Stimulated activated CD4-positive, alpha-beta T cell treated with anti-CD3 and anti-CD28 coated beads, Interleukin-4, amount 100 ng/mL, for 48 hours (primary cell): ENCODE measurements at places on chromosomes 13 and 19.

DNA sequence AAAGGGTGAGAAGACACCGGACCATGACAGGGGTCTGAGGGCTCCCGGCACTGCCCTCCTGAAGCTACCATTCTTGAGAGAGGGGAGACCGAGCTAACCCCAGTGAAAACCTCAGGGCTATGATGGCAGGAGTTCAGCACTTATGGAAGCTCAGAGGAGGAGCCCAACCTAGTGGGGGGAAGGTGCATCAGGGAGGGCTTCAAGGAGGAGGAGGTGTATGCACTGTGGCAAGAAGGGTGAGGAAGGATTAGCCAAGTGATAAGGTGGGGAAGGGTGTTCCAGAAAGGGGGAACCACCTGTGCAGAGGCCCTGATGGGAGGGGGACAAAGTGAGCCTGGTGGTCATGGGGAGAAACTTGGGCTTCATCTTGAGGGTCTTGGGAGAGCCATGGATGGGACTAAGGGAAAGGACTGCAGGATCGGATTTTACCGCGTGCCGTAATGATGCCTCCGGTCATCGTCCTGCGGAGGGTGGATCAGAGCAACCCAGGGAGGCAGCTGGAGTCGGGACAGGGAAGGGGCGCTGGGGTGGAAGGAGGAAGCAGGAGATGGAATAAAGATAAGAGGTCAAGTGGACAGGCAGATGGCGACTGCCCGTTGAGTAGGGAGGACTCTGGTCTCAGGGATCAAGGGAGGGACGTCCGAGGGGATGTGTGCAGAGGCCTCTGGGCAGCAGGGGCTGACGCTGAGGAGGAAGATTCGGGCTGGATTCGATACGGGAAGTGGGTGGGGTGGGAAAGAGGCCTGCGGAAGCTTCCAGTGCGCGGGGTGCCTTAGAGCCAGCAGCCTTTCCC, 13.3 kb upstream of the PSMD8 start:
- DNase-seq = no peak

DNA sequence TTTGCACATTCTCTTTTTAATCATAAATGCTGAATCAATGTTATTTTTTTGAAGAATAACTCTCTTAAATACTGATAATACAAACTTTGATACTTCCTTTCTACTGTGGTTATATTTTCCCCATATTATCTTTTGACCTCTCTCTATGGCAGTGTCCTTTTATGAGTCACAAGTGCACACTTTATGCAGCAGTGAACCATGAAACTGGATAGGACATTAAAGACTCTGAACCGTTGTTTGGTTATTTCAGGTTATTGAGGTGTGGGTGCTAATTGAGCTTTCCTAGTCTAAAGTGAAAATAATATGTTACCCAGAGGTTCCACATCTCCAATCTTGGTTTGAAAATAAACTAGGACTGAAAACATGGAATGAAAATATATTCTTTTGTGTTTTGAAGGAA, 71.4 kb downstream of the DGKH start:
- DNase-seq = no peak

DNA sequence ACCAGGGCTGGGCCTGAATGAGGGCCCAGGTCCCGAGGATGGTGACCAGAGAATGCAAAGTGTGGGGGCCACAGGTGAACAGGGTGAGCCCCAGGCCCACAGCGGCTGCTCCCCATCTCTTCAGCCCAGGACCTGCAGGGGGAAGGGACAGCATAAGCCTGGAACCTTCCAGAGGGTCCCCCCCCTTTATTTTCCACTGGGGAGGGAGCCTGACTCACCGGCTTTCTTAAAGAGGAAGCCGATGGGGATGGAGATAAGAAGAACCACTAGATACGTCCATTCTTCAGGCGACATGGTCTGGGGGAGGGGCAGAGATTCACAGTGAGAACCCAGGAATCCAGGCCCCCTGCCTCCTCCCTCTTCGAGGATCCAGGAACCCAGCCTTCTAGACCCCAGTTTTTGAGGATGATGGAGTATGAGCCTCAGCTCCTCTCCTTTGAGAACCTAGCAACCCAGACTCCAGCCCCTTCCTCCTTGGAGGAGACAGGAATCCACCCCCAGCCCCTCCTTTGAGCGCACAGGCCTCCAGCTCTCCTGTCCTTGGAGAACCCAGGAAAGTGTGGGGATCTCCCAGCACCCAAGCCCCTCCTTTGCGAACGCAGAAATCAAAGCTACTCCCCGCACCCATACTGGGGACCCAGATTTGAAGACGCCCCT, 1.0 kb downstream of the MBOAT7 start:
- peak; percentile 61 for DNase-seq

DNA sequence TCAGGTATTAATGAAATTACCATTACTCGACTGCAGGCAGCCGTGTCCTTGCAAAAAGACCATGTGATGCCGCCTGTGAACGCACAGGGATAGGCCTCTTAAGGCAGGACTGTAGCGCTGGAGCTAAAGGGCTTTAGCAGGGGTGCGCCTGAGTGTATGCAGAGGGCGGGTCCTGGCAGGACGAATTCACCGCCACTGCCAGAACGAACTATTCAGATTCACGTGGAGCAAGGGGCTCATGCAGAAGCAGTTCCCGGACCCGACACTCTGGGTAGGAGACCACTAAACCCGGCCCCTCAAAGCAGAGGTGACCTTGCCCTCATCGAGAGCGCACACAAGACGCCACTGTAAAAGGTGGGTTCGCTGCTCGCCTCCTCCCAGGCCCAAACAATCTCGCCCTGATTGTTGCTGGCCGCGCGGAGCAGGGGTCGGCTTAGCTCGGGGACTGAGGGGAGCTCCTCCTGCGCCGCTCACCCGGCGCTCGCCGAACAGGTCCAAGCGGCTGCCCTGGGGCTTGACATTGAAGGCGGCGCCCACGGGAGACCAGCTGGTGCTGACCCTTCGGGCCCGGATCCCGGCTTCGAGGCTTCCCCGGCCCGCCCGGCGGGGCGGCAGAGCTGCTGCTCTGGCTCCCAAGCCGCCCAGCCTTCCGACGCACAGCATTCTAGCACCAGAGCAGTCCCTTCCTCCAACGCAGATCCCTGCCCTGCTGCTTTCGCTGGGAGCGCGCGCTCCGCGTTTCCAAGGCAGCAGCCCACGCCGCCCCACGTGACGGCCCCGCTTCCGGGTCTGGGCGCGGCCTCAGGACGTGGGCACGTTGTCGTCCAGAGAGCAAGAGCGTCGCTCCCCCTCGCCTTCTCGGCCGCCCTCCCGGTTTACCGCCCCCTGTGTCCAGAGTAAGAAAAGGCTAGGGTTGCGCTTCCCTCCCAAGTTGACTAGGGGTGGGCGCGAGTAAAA, at the start of gene MIPEP:
Gene MIPEP, minus strand, starts transcription at position 743 of the 957 bp plus-strand sequence. Its CDS starts 80 bp downstream, at position 663.
- DNase-seq = peak; percentile 83

DNA sequence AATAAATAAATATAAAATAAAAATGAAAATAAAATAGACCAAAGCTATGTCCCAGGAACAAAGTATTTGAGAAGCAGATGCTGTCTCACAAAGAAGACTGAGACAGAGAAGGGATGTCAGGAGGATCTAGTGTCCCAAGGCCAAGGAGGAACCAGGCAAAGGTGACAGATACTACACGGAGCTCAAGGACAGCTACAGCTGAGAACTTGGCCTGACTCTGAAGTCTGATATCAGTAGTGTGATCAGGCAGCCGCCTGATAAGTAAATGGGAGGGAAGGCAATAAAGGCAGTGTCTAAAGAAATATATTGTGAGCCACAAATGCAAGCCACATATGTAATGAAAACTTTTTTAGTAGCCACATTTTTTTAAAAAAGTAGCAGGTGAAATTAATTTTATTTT, 20.4 kb upstream of the NANOS3 start:
- DNase-seq = no peak

DNA sequence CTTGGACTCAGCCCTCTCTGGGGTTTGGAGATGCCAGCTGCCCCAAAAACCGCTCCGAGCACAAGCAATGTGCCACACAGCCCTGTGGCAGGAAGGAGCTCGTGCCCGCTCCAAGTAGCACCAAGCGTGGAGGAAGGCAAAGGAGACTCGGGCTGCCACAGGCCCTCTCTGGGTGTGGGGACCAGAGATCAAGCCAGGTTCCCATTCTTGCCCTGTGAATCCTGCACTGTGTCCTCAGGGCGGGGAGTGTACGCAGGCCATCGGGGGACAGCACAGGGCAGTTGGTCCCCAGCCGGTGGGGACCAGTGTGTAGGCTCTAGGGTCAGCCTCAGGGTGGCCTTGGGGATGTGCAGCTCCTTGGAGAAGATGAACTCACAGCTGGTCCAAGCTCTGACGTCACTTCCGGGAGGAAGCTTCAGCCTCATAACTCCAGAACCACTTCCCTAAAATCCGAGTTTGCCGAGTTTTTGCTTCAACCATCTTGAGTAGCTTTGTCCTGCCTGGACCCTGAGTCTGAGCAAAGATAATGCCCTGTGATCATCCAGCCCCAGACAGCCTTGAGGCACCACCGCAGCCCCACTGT, 9.3 kb upstream of the CPAMD8 start:
- DNase-seq = no peak

DNA sequence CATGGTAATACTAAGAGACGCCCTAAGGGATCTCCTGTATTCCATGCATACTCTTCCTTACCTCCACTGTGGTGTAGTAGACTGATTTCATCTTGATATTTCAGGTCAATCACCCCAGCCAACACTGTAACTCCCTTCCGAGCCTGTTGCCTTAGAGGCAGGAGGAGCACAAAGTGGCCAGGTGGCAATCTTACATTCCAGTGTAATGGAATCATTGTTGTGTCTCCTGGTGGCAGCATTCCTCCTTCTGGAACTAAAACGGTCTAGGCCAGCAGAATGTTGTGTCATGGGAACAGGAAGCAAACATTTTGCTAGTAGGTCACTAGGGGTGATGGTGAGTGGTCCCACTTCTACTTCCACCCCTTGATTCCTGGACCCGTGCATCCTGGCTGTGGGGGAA, 405.7 kb upstream of the SLC10A2 start:
- DNase-seq = no peak

DNA sequence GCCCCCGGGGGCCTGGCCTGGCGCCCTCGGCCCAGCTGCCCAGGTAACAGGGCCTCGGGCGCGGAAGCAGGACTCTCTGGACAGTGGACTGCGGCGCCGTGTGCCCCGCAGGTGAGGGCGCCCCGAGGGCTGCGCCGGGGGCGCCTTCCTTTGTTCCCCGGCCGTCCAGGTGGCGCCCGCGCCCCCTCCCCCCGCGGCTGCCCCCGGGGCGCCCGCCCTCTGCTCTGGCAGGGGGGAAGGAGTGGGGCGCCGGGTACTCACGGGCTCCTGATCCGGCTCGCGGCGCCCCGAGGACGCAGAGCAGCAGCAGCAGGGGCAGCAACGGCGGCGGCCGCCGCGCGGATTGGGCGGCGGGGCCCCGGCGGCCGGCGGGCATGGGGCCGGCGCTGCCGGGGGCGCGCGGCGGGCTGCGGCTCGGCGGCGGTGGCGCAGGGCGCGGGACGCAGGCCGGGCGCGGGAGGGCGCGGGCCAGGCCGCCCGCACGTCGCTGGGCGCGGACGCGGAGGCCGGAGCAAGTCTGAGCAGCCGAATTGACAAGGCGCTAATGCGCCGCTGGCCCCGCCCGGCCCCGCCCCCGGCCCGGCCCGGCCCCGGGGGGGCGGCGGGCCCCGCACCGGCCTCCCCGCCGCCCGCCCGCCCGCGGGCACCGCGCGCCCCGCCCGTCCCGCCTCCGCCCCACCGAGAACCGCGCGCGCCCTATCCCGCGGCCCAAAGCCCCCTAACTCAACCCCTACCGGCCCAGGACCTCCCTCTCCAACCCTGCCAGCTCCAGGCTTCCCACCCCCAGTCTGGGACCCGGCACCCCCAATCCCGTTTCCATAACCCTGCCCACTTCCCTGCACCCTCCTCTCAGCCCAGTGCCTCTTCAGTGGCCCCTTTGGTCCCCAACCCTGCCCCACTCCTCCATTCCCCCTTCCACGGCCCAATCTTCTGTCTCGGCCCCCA, at the start of gene CRLF1:
Gene CRLF1, minus strand, starts transcription at position 519 of the 945 bp plus-strand sequence. Its CDS starts 143 bp downstream, at position 376.
- DNase-seq = no peak

DNA sequence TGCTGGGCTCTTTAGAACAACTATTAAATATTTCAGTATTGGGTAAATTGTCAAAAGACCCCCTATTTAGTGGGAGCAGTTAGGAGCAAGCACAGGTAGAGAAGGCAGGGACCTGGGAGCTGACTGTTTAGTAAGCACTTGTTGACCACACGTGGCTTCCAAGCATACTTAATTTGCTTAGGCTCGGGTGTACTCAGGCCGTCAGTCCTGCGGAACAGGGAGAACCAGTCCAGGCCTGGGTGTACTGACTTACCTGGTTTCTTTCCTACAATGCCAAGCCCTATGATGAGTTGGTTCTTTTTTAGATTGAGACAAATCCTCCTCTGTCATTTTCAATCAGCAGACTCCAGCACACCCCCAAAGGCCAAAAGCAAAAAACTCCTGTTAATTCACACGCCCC, 90.0 kb downstream of the WDFY2 start:
- DNase-seq = no peak

DNA sequence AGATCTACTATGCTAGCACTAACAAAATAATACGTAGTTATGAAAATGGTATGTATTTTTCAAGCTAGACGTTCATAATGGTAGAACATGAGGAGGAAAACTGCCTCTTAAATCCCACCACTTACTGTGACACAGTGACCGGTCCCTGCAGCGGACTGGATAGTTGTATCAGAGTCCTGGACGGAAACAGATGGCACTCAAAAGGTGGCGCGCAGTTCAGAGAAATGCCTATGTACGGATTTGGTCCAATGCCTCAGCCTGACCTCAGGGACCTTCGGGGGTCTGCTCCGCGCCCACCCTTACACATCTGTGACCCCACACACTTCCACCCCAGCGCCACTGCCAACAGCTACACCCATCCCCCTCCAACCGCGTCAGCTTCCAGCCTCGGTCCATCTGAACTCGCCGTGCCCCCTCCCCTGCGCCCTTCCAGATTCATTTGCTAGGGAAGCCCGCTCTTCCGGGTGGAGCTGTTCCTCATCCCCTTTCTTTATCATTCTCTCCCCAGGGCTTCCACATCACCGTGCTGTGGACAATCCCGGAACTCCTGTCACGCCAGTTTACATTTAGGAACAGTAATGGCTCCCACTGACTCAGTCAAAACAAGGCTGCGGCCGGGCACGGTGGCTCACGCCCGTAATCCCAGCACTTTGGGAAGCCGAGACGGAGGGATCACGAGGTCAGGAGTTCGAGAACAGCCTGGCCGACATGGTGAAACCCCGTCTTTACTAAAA, 792 bp upstream of the LENG8 start:
- peak; percentile 26 for DNase-seq

DNA sequence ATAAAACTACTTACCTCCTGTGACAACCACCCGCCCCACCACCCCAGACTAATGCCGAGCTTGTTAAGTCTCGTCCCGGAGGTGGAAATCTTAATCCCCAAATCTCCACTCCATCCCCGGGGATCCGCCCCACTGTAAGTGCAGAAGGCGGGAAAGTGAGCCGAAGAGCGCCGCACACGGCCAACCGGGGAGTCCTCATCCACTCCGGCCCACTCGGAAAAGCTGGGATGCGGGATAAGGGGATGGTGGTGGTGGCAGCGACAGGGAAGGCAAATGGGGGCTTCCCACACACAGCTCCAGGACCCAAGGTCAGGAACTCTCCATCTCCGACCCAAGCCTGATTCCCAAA, 621 bp downstream of the FBL start:
- DNase-seq = no peak

GRCh38 chr13:71644579-71644978, 222.4 kb downstream of the DACH1 start:
- no peak for DNase-seq
